ENCODE measurements at places on chromosomes 12 and 14.

DNA sequence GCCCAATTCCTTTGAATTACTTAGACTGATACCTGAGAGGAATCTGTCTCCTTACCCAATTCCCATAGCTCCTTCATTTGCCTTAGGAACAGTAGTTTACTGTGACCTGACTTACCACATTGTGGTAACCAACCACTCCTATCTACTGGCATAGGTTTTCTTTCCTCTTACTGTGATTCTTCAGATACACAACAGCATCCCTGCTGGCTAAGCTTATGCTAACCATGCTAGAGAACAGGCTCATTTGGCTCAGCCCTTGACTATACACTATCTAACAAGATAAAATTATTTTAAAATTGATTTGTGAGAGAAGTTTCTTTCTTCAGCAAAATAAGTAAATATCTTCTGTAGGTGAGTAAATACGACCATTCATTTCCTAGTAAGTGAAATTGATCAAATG lies 320.4 kb upstream of the DDHD1 start:
- DNase-seq, result no peak

DNA sequence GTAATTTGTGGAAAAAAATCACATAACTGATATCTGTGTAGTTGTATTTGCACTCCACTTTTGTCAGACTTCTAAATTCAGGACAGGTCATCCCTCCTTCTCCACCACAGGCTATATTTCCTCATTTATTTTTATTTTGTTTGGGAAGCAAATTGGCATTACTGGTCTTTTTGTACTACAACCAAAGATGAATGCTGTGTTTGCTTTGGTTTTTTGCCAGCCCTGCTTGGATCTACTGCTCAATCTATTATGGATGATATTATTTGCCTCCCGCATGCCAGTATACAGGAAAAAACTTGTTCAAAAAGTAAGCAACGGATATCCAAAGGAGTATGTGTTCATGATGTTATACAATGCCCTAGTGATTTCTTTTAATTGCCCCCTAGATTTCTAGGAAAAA lies 948.8 kb downstream of the TRHDE start:
- no peak for DNase-seq

DNA sequence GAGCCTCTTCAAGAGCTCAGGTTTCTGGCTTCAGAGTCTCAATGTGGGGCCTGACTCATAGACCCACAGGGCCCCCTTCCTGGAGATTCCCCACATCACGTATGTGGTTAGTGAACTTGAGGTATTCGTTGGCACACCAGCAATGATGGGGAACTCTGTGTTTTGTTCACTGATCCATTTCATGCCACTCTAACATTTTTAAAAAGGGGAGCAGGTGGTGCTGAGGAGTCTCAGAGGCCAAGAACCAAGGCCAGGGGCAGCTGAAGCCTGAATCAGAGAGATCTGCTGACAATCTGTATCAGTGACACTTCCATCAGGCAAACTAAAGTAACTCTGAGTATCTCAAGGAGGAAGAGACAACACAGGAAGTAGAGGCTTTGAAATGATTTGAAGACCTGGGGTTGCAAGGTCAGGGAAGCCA lies 323.4 kb downstream of the VRK1 start:
- no peak for DNase-seq

- no peak for DNase-seq
Measured at GRCh38 chr14:63134801-63135200, 69.4 kb upstream of the RHOJ start.

DNA sequence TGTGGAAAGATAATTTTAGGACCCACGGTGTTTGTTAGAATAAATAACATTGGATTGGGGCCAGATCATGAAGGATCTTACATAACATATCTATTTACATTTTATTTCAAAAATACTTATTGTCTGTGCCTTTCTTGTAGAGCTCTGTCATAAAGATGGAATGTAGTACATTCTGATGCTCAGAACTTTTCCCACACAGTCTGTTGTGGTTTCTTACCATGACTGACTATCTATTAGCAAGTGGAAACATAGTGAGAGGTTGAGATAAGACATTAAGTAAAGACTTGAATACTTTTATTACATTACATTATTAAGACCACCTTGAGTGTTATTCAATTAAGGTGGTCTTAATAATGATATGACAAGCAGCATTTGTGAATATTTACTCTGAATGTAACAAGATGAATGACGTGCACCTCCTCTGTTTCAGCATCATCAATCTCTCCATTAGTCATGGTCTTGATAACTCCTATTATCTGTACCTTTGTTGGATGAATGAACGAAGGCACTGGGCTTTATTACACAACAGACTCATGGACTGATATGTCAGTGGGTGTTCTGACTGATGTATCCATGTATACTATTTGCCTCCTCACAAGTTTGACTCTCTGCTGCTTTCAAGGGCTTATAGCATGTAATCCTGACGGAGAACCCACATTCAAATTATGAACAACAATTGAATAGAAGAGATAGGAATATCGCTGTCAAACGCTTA lies 883.0 kb upstream of the FLRT2 start:
- no peak for DNase-seq

DNA sequence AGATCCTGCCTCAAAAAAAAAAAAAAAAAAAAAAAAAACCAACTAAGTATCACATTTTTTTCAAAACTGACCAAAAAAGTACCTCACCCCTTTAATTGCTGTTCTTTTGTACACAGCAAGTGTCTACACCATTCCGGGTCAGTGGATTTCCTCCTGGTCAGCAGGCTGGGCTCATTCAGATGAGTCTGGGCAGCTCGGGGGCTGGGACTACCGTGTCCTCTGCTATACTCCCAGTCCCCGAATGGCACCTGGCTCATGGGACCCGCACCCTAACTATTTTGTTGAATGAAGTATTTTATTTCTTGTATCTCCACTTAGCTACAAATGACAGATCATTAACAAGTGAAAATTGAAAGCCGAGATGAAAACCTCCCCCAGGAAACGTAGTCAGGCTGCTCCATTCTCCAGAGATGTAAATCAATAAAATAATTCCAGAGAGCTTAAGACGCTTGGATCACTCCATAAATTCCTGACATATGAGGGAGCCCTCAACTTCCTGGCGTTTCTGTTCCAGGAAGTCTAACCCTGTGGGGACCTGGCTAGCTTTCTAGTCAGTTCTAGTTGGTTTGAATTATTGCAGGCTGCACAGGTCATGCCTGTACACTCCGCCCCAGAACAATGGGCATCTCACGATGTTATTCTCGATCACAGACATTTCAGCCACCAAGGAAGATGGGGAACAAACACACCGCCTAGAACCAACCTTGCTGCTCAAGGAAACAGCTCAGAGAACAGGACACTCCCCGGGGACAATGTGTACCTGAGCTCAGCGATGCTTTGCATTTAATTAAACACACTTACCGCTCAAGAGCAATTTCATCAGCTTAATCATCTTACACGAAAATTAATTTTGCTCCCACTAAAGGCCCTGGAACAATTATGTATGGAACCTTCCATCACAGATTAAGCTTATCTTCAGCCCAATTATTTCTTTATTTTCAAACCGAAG lies 76.3 kb downstream of the RIMBP2 start:
- DNase-seq, result no peak

- no peak for DNase-seq
Measured at GRCh38 chr14:60646226-60646818, 3.0 kb downstream of the SIX1 start.

GRCh38 chr12:93708952-93709351 lies 31.8 kb downstream of the CRADD start:
- no peak for DNase-seq

GRCh38 chr14:66238969-66239368 lies 247.2 kb upstream of the CCDC196 start:
- no peak for DNase-seq

GRCh38 chr14:75822522-75823141 lies 159.2 kb downstream of the TGFB3 start:
- no peak for DNase-seq

DNA sequence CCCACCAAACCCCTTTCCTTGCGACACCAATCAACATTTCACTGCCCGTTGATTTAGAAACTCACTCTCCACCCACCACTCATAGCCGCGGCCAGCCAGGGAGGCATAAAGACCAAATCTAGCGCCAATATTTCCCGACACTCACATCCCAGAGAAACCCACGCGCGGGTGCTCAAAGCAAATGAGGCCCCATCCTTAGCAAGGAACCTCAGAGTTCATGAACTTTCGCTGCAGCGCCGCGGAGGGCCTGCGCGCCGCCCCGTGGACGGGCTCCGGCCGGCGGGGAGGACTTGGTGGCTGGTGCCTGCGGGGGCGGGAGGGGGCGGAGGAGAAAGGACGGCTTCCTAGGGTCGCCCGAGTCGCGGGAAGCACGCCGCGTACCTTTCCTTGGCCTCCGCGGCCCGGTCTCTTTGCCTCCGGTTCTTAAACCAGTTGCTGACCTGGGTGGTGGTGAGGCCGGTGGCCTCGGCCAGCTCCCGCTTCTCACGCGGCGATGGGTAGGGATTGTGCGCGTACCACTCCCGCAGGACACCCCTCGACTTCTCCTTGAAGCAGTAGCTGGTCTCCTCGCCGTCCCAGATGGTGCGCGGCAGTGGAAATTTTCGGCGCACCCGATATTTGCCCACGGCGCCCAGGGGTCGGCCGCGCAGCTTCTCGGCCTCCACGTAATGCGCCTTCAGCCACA lies 886 bp downstream of the SIX1 start:
- DNase-seq, result no peak

- no peak for DNase-seq
Measured at GRCh38 chr14:41446008-41446407, 160.7 kb upstream of the LRFN5 start.

GRCh38 chr12:105892362-105892910 lies 246.3 kb downstream of the NUAK1 start:
- DNase-seq, result no peak

DNA sequence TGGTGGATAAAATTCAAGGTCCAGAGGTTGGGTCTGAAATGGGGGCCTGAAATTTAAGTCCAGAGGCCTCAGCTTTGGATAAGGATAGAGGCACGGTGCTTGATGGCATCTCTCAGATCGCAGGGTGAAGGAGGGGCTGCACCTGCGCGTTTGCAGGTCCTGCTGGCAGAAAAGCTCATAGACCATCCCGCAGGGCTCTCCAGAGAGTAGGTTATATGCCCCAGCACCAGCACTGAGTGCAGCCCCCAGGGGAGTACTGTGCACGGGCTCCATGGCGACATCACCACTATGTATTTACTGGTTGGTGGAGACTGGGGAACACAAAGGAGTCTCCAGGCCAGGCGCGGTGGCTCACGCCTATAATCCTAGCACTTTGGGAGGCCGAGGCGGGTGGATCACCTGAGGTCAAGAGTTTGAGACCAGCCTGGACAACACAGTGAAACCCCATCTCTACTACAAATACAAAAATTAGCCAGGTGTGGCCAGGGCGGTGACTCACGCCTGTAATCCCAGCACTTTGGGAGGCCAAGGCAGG lies 4.3 kb upstream of the CD63 start:
- no peak for DNase-seq

DNA sequence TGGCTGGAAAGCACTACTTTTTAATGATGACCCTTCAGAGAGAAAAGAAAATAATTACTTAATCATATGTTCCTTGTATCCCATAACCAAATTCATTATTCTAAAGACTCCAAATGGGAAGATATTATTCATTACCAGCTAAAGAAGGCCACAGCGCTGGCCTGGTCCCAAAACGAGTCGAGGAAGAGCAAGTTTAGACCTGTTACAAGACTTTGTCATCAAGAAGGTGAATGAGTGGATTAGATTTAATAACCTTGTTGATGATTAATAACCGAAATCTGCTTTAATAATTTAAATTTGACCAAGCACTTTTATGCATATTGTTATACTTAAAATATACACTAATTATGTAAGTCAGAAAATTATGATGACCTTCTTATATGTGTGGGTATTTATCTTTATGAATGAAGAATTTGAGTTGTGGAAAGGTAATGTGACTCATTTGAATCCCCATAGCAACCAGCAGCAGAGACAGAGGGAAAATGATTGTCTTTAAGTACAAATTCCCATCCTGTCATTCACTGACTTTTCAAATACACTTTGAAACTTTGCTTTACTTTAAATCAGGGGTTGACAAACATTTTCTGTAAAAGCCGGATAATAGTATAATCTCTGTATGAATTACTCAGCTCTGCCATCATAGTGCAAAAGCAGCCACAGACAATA lies 200.3 kb upstream of the NPAS3 start:
- DNase-seq, result no peak

GRCh38 chr14:105844810-105845724 lies 318.7 kb downstream of the TMEM121 start:
- DNase-seq, result no peak

DNA sequence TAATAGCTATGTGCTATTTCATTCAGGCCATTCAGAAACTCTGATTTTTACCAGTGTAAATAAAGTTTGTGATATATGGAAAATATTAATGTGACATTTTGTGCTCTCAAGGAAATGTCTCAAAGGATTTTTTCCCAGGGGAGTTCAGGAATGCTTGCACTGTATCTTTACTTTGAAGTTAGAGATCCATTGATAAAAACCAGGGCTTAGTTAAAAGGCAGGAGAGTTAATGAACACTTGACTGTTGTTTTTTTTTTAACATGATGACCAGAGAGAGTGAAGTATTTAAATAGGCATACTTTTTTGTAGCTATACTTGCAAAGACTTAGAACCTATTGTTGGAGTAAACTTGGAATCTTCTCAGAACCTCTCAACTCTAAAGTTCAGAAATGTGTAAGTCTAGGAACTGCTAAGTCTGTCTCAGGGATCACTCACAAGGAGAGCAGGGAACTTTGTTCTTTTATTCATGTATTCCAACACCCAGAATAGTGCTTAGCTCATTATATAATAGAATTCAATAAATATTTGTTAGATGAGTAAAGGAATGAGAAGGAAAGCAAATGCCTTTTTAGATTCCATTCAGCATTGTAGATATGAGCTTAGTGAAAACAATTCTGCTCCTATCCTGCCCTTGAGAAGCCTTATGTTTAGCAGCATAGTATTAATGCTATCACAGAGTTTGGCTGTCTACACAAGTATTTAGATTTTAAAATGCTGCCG lies 117.5 kb downstream of the DAAM1 start:
- DNase-seq, result no peak

DNA sequence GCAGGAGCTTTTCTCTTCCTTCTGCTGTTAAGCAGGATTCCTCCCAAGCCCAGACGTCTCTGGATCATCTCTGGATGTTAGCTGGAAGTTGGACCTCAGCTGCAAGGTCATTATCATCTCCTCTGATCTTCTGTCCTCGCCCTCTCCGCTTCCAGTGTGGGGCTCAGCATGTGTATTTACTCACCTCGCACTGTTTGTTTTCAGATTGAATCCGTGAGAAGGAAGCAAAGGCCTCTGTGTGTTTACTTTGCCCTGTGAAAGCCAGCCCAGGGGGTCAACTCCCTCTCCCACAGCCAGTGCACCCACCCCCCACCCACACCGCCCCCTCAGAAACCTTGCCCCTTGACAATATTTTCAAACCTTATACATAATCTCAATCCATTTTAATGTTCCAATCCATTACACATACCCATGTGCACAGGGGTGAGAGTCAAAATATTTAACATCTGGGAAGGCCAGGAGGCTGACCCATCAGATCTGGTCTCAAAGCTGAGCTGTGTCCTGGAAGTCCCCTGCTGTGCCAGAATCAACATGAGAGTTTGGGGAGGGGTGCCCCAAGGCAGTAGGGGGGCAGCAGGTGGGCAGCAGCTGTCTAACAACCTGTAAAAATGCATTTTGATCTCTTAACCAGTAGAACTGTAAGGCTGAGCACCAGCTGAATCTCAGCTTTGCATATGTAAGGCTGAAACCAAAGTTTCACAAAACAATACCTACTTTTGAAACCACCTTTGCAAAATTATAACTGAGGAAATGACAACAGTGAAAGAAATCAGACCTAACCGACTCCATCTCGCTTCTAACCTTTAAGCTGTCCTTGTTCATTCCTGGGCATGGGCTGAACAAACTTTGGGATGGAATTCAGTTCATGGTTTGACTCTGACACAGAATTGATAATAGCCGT lies 157.9 kb downstream of the ZNF664 start:
- no peak for DNase-seq

Measured in anterior cingulate cortex (tissue), 58 donors.